ENCODE measurements at places on chromosomes 3 and 15.

- H3K4me1 ChIP-seq, result peaks cover 15% of the 10 kb centered on the region
- no peaks in the 10 kb centered on the region for H3K36me3 ChIP-seq
- no peak overlapping the region for H3K27ac ChIP-seq
- no peak overlapping the region for H3K4me3 ChIP-seq
- no peaks in the 10 kb centered on the region for H3K27me3 ChIP-seq
These were observed 59.4 kb upstream of the CD47 start for GRCh38 chr3:108150200-108150599.

GRCh38 chr3:187875863-187876262 lies 130.6 kb upstream of the BCL6 start:
- H3K27ac ChIP-seq, result no peak overlapping the region
- no peak for DNase-seq
- no peaks in the 10 kb centered on the region for H3K27me3 ChIP-seq
- H3K36me3 ChIP-seq, result no peaks in the 10 kb centered on the region

DNA sequence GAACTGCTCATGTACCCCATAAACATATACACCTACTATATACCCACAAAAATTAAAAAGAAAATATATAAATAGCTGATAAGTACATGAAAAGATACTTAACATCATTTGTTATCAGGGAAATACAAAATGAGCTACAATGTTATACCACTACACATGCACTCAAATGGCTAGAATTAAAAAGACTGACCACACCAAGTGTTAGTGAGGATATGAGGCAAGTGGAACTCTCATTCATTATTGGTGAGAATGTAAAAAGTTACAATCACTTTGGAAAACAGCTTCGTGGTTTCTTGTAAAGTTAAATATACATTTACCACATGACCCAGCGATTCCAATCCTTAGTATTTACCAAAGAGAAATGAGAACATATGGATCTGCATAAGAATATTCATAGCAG lies 26.5 kb downstream of the EOMES start:
- H3K4me1 ChIP-seq, result peaks cover 2% of the 10 kb centered on the region
- H3K4me3 ChIP-seq, result no peak overlapping the region
- no peaks in the 10 kb centered on the region for H3K36me3 ChIP-seq
- no peak for DNase-seq

DNA sequence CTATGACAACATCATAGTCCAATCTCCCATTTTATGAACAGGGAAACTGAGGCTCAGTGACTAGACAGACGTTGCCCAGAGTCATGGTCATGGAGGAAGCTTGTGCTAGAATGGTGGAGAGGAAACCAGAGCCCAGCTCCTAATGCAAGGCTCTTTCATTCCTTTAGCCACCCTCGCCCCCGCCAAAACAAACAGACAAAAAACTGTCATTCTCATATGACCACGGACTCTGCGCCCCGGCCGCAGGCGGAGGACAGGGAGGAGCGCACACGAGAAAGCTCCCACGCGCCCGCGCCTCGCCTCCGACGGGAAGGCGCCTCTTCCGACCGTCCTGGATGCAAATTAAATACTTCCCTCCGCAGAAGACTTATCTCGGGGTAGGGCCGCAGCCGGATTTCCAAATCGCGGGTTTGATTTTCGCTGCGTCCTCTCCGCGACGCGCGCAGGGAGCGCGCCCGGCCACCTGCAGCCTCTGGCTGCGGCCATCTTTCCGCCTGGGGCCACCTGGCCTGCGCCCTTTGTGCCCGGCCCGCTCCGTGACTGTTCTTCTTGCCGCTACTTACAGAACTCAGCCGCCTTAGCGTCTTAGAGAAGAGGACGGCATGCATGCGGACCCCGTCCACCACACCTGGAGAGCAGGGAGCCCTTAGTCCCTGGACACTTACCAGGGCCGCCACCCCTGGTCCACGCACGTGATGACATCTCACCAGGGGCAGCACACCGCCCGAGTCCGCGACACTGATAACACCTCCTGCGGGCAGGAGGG lies 670 bp upstream of the ATP13A3 start:
- peaks cover 4% of the 10 kb centered on the region for H3K36me3 ChIP-seq
- H3K27me3 ChIP-seq, result no peaks in the 10 kb centered on the region
- peak; percentile 12 for DNase-seq
- H3K4me1 ChIP-seq, result peaks cover 49% of the 10 kb centered on the region
- peak overlapping the region; percentile 85 for H3K4me3 ChIP-seq

DNA sequence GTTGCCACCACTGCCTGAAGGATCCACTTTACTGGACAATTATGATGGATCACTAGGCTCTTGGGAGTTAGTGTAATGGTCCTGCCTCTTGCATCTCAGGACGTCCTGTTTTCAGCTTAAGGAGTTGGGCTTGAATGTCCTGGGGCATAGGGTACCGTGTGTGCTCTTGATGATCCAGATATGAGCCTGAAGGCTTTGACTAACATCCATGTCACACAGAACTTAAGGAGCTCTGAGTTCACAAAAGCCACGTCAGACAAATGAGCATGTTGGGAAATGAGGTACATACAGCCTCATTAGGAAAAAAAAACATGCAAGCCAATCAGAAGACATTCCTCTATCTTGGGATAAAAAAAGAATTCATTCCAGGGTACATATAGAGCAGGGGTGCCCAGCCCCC lies 40.8 kb downstream of the CA12 start:
- no peaks in the 10 kb centered on the region for H3K36me3 ChIP-seq
- H3K27ac ChIP-seq, result no peak overlapping the region
- DNase-seq, result no peak
- H3K27me3 ChIP-seq, result peaks cover 45% of the 10 kb centered on the region

- H3K27ac ChIP-seq, result no peak overlapping the region
- peaks cover 14% of the 10 kb centered on the region for H3K27me3 ChIP-seq
- peaks cover 2% of the 10 kb centered on the region for H3K36me3 ChIP-seq
- H3K4me3 ChIP-seq, result no peak overlapping the region
- no peak for DNase-seq
These were observed 13.2 kb upstream of the EDC3 start for GRCh38 chr15:74709011-74709410.

GRCh38 chr15:67941648-67942310 lies 101.9 kb upstream of the RNU6-1 start:
- no peak overlapping the region for H3K4me3 ChIP-seq
- no peak overlapping the region for H3K27ac ChIP-seq
- peaks cover 5% of the 10 kb centered on the region for H3K27me3 ChIP-seq

- H3K27ac ChIP-seq, result no peak overlapping the region
- no peak for DNase-seq
- no peak overlapping the region for H3K4me3 ChIP-seq
- H3K27me3 ChIP-seq, result peaks cover 24% of the 10 kb centered on the region
These were observed 33.7 kb upstream of the PPM1L start for GRCh38 chr3:160722331-160722730.

GRCh38 chr15:30865257-30865656 lies 38.5 kb upstream of the FAN1 start:
- no peak for DNase-seq
- no peak overlapping the region for H3K4me3 ChIP-seq
- H3K27ac ChIP-seq, result no peak overlapping the region
- no peaks in the 10 kb centered on the region for H3K27me3 ChIP-seq

DNA sequence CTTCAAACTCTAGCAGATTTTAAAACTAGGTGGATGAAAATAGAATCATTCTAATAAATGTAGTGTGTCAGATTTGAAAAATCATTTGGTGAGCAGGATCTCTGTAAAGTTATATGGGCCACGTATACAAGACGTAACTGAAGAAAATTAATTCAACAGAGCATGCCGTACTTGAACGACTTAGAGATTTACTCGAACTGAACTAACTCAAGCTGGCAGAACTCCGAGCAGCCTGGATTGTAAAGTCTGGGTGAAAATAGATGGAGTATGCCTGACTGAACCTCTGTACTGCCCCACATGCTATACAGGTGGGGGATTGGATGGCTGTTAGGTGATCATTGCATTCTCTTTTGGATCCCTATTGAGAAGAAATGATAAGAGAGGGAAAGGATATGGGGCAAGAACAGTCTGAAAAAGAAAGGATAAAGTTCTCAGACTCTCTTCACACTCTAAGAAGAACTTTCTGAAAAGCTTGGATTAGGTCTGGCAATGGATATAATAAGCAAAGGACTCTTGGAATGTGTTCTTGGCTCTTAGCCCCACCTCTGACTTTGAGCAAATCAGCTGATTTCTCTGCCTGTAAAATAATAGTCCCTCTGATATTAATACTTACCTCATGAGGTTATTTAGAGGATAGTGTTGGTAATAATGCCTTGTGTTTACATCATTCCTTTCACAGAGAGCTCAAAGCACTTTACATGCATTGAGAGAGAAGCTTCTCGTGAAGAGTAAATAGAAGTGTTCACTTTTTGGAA lies 147.5 kb downstream of the FILIP1L start:
- H3K27ac ChIP-seq, result no peak overlapping the region
- no peak overlapping the region for H3K4me3 ChIP-seq
- H3K36me3 ChIP-seq, result peaks cover 7% of the 10 kb centered on the region
- H3K4me1 ChIP-seq, result peaks cover 14% of the 10 kb centered on the region
- H3K27me3 ChIP-seq, result no peaks in the 10 kb centered on the region

DNA sequence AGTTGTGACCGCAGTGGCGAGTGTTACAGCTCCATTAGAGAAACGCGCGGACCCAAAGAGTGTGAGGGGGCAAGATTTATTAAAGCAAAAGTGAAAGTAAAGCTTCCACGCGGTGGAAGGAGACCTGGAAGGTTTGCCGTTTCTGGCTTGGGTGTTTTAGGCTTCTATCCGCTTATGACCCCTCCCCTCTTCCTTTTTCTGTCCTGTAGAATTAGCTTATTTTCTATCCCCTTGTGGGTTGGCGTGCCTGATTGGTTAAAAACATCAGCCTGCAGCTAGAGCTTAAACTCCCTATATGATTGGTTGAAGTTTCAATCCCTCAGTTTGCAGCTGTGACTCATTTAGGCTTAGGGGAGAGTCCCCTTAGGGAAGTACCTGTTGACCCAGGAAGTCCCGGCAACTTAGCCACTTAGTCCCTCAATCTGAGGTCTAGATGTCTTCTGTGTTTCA lies 39.6 kb downstream of the C3orf38 start:
- H3K4me1 ChIP-seq, result no peaks in the 10 kb centered on the region
- no peak overlapping the region for H3K27ac ChIP-seq
- no peaks in the 10 kb centered on the region for H3K36me3 ChIP-seq
- H3K4me3 ChIP-seq, result no peak overlapping the region

DNA sequence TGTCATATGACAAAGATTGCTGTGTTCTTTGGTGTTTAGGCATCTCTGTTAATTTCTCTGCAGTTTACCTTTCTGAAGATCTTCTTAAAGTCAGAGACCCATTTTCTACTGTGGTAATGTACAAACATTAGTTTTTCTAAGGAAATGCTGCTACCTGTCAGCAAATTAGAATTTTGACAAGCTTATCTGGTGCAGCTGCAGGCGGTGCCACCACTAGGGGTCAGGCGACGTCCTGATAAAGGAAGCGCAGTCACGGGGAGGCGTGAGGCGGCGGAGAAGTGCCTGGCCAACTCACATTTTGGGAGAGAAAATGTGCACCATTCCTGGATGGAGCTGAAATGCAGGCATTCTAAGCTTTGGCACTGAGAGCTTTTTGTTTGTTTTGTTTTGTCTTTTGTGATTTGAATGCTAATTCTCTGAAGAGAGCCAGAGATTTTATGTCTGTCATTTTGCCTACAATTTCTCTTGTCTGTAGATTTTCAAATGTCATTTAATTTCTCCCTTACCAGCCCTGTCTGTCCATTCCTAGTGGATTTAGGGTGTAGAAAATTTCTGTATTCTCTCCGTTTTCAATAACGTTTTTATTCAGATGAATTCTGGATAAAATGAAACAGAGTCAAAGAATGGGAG lies 24.9 kb upstream of the SIAH2 start:
- peak; percentile 65 for DNase-seq
- no peak overlapping the region for H3K4me3 ChIP-seq
- peaks cover 5% of the 10 kb centered on the region for H3K4me1 ChIP-seq
- H3K27me3 ChIP-seq, result peaks cover 6% of the 10 kb centered on the region
- H3K36me3 ChIP-seq, result no peaks in the 10 kb centered on the region

GRCh38 chr3:118213892-118214291 lies 820.8 kb downstream of the IGSF11 start:
- H3K27ac ChIP-seq, result no peak overlapping the region
- H3K27me3 ChIP-seq, result no peaks in the 10 kb centered on the region
- H3K36me3 ChIP-seq, result no peaks in the 10 kb centered on the region
- no peak overlapping the region for H3K4me3 ChIP-seq

DNA sequence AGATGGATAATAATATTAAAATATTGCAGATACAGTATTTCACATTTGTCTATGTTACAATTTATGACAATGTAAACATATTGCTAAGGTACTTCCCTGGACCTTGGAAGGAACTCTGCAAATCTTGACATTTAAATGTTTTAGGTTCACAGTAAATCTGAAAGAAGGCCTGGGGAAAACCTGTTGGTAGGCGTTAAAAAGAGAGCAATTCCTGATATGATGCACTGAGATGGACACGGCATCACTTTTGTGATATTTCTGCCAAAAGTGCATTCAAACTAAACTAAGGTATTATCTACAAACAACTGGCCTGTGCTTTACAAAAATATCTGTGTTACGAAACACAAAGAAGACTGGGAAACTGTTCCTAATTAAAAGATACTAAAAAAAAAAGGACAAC lies 6.1 kb upstream of the TP63 start:
- no peak overlapping the region for H3K27ac ChIP-seq
- no peak overlapping the region for H3K4me3 ChIP-seq
- no peaks in the 10 kb centered on the region for H3K27me3 ChIP-seq
- H3K4me1 ChIP-seq, result no peaks in the 10 kb centered on the region

DNA sequence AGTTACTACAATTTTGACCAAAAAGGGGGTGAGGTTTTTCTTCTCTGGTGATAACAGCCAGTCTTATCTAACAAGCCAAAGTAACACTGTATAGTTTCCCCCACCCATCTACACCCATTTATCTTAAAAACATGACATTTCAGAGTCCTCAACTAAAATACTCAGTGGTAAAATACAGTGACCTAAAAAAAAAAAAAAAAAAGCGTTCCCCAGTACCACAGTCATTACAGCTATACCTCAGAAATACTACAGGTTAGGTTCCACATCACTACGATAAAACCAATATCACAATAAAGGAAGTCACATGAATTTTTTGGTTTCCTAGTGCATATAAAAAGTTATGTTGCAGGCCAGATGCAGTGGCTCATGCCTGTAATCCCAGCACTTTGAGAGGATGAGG lies 13.8 kb downstream of the DENND4A start:
- peak overlapping the region; percentile 79 for H3K27ac ChIP-seq
- H3K27me3 ChIP-seq, result no peaks in the 10 kb centered on the region
- H3K4me1 ChIP-seq, result peaks cover 23% of the 10 kb centered on the region
- H3K36me3 ChIP-seq, result peaks cover 5% of the 10 kb centered on the region
- H3K4me3 ChIP-seq, result peak overlapping the region; percentile 69
- DNase-seq, result no peak

- H3K27me3 ChIP-seq, result peaks cover 10% of the 10 kb centered on the region
- no peaks in the 10 kb centered on the region for H3K36me3 ChIP-seq
- H3K4me3 ChIP-seq, result no peak overlapping the region
- H3K27ac ChIP-seq, result no peak overlapping the region
- DNase-seq, result no peak
- H3K4me1 ChIP-seq, result no peaks in the 10 kb centered on the region
These were observed 236.5 kb downstream of the IL20RB start for GRCh38 chr3:137194301-137194700.

GRCh38 chr15:90665288-90666134 lies 51.6 kb upstream of the BLM start:
- H3K36me3 ChIP-seq, result peaks cover 2% of the 10 kb centered on the region
- peaks cover 14% of the 10 kb centered on the region for H3K27me3 ChIP-seq
- peaks cover 40% of the 10 kb centered on the region for H3K4me1 ChIP-seq
- H3K27ac ChIP-seq, result no peak overlapping the region
- DNase-seq, result no peak

Data from T-helper 17 cell (primary cell).